ENCODE measurements at places on chromosomes 12 and 14.

GRCh38 chr12:96206936-96207662 is 12.9 kb downstream of the ELK3 start:
- DNase-seq, result no peak

DNA sequence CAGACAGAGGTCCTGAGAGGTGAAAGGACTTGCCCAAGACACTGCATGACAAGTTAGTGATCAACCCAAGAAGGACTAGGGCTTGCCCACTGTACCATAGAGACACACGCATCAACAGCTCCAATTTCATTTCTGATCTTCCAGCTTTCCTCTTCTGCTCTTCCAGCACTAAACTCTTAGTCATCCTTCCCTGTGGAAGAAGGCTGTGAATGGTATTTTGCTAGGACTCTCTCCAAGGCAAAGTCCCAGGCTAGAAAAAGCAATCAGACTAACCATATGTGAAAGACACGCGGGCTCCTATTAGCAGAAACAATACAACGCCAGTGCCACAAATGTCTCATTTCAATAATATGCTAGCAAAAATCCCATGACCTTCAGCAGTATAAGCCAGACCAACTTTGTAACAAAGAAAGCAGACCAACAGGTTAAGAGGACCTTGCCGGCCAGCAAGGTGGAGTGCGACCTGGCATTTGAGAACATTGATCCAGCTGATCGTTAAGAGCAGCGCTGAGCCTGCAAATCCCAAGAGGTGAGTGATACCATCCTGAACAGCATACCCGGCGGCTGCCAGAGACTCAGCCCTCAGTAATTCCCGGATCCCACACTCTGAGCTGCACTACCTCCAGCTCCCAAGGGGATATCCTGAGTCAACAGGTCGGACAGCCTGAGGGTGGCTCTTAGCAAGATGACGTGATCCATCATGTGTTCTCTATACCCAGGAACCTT is 132.5 kb downstream of the FOXN3 start:
- DNase-seq, result peak; percentile 92

DNA sequence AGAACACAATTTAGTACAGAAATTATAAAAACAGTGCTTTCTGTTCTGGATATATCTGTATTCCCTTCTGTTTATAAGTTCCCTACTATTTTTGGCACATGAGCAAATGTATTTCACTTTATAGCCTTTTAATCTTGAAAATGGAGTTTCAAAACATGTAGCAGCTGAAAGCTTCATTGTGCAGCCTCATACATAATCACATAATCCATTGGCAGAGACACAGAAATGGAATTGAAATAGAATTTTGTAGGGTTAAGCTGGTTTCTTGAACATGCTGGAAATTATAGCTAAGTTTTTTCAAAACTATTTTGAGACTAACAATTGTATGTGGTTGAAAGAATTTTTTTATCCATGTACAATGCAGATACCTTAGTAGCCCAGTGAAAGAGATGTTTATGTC is 614.3 kb upstream of the MDGA2 start:
- DNase-seq, result no peak

DNA sequence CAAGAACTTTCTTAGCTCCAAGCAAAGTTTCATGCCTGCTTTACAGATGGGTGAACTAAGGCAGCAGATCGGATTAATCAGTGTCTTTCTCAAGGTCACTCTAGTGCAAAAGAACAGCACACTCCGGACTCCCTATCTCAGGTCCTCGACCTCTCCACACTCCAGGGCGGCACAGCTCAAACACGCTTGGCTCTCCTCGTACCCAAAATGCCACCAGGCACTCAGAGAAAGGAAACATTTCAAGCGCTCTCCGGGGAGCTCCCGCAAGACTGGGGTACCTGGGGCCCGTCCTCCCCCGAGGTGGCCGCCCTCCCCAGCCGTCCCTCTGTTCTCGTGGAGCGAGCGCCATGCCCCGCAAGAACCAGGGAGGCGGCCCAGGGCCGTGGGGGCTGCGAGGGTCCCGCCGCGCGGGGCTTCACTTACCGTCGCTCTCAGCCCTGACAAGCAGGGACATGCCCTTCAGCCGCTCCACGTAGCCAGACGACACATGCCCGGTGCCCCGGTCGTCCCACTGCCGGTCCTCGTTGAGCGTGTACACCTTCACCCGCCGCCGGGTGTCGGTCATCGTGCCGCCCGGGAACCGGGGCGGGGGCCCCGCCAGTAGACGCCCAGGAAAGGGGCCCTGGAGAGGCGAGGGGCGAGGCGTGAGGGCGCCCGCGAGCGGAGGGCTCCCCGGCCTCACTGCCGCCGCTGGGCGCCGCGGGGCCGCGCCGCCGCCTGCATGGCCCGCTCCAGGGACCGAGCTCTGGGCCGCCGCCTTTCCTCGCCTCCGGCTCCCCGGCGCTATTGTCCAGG is 830 bp downstream of the PPP4R3A start:
- peak; percentile 9 for DNase-seq

- DNase-seq, result no peak
These were observed 34.4 kb downstream of the NCOR2 start for GRCh38 chr12:124532967-124533366.

GRCh38 chr12:39595928-39596327 is 23.7 kb downstream of the ABCD2 start:
- DNase-seq, result no peak

- peak; percentile 47 for DNase-seq
These were observed 8.6 kb downstream of the PDE3A start for GRCh38 chr12:20376984-20377383.

DNA sequence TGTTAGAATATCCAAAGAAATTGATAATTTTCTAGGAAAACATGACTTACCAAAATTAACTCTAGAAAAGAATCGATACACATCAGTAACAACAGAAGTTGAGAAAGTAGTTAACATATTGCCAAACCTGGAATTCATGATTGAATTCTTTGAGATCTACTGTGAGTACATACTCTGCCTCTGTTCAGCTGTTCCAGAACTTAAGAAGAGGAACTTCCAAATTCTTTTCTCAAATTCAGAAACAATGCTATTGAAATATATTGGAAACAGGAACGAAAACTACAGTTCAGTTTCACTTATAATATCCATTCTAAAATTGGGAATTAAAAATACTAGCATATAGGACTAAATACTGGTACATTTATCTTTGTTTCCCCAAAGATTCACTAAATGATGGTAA is 57.9 kb downstream of the MARK3 start:
- DNase-seq, result no peak

GRCh38 chr14:44609876-44610510 is 102.9 kb upstream of the FSCB start:
- DNase-seq, result no peak

GRCh38 chr14:49984424-49984823 is 91.5 kb downstream of the ARF6 start:
- DNase-seq, result peak; percentile 87

GRCh38 chr14:38735005-38735404 is 368.0 kb downstream of the SEC23A start:
- DNase-seq, result no peak

DNA sequence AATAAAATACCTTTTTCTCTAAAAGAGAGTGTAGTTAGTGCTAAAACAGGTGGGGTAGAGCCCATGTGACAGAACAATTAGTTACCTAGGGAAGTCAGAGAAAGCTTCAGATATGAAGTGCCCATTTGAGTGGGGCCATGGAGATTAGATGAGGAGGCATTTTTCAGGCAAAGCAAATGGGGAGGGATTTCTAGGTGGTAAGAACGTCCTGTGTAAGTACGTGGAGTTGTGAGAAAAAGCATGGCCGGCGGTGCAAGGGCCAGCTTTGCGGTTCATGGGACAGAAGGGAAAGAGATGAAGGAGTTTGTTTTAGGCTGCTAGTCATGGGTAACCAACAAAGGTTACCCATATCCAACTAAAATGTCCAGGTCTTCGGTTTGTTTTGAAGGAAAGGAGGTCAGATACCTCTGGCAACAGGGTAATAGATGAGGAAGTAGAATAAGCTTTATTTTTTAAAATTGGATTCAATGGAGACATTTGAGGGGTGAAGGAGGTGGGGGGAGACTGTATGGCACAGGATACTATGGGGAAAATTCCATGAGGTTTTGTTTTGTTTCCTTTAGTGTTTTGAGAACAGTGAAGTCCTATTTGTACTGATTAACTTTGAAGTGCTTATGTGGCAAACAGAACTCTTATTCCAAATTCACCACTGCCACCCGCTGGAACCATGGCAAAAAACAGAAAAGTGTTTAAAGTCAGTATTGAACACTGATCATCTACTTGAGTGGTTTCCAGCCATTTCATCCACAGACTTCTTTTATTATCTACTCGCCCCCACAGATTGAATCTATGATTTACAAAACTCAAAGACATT is 10.0 kb upstream of the SNRPF start:
- peak; percentile 46 for DNase-seq
